ENCODE measurements at places on chromosomes 13 and 19.

- no peak for DNase-seq
These were observed 872.0 kb upstream of the GPC6 start for GRCh38 chr13:92354583-92354982.

DNA sequence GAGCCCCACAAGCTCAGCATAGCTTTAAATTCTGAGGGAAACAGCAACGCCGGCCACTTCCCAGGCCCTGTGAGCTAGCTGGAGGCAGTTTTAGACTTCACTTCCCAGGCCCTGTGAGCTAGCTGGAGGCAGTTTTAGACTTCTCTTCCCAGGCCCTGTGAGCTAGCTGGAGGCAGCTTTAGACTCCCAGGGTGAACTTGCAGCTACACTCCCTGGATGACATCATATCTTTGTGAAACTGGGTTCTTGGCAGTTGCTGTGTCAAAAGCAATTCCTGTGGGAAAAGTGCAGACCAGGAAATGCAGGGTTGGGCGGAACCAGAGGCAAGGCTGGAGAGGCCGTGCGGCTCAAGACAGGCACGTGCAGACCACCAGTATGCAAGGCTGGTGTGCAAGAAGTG lies 12.7 kb downstream of the SOX1 start:
- no peak for DNase-seq

DNA sequence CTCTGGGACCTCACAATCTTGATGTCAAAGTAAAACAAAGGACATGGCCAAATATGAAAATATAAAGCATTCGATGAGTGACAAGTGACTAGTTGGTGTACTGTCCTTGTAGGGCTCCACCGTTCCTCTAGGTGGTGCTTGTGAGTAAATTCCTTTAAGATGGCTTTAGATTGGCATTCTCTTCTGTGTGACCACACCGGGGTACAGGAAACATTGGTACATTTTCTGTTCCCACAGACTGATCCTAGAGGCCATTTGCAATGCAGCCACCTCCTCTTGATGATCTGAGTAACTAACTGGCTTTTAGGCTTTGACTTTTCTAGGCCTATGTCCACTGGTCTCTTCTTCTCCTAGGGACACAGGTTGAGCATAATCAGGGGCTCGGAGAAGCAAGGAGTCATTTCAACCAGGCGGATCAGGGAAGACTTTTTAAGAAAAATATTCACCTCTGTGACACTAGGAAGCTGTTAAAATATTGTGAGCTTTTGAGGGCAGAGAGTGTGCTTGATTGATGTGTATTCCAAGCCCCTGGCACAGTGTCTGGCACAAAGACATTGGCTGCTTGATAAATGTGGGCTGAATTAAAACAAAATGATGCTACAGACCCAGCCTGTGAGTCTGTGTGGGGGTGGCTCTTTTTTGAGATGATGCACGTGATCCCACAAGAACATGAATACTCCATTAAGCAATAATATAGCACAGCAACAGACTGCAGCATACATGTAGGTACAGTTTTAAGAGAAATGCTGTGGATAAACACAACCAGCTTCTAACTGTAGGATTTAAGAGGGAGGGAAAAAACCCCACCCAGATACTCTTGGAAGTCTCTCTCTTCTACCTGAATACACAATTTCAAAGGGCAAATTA lies 21.0 kb downstream of the EPSTI1 start:
- DNase-seq, result no peak

DNA sequence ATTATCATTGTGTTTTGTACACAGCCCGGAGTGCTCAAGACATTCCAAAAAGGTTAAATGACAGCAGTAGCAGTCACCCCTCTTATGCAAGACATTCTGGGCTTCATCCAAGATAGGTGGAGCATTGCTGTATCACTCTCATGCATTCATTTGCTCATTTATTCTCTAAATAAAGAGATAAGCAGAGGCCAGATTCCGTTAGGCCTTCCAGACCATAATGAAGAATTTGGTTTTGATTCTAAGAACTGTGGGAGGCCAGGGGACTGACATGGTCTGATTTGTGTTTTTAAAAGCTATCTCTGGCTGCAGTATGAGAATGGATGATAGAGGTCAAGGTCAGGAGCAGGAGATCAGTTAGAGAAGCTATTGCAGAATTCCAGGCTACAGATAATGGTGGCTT lies 145.8 kb downstream of the KCNRG start:
- DNase-seq, result no peak
